SK-MEL-5 (cell line): ENCODE measurements at places on chromosomes 1 and 21. TPM values are rescaled to one million over a fixed set of nuclear protein-coding genes. Genes with fewer than 3 reads are reported as not detected.

- DNase-seq, result no peak
Observed at GRCh38 chr1:176701151-176701866, 238.3 kb downstream of the PAPPA2 start.

DNA sequence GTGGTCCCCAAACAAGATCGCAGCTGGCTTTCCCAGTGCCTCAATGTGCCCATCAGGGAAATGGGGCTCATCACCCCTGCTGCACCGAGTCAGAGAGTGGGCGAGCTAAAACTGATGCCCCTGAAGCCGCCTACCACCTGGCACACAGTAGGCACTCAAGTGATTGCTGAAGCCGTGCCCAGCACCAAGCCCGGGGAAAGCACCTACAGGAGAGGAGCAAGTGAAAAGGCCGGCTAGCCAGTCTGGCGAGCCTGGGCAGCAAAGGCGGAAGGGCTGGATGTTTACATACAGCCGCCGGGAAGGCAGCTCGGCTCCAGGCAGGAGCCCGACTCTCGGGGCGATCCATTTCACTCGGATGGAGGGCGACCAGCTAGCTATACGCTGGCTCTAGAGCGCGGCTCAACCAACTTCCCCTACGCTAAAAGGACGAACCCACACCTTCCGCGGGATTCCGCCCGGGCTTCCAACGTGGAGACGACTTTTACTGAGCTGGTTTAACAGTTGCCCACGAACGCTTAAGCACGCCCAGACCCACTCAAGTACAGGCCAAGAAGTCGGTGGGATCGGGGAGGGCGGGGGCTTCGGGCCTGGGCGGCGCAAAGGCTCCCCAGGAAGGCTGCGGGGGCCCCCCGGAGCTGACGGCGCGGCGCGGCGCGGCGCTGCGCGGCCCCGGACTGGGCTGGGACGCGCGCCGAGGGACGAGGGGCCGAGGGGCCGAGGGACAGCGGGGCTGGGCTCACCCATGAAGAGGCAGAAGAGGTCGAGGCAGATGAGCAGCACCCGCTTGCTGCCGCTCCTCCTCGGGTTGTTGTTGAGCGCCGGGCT lies 1.0 kb downstream of the PLPP3 start:
- peak; percentile 20 for DNase-seq

- no peak for DNase-seq
Observed at GRCh38 chr1:15739259-15739658, 3.0 kb upstream of the TMEM82 start.

Gene RWDD3
- total RNA-seq, result 19.9 and 24.8 TPM in 2 replicates
